NCI-H1105 (cell line): ENCODE measurements at places on chromosomes 3 and 15.

- no peak for DNase-seq
These were observed 54.7 kb downstream of the ITPR1 start for GRCh38 chr3:4547799-4548198.

DNA sequence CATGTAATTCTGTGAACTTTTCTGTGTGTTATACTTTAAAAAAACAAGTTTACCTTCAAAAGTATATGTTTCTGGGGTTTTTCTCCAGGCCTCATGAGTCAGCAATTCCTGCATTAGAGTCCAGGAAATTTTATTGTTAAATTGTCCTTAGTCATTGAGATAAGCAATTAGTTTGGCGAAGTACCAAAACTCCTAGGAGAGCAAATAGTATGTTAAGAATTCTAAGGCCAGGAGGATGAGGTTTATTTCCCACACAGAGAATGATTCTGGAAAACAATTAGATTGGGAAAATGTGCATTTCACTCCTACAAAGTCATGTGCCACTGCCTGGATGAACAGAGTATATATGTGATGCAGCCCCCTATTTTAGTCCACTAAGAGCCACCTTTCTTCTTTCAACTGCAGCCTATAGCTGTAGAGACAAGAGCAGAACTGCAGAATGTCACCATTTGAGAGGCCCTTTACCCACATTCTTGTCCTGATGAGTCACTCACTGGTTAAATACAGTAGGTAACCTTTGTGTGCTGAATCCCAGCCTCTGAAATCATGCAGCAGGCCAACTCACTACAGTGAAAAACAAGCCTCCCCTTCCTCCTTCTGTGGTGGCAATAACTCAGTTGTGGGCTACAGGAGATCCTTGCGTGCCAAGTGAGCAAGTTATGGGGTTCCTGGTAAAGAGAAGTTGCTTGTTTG lies 452.8 kb upstream of the THBS1 start:
- no peak for DNase-seq

GRCh38 chr3:160393346-160394008 lies 5.5 kb downstream of the IFT80 start:
- no peak for DNase-seq

DNA sequence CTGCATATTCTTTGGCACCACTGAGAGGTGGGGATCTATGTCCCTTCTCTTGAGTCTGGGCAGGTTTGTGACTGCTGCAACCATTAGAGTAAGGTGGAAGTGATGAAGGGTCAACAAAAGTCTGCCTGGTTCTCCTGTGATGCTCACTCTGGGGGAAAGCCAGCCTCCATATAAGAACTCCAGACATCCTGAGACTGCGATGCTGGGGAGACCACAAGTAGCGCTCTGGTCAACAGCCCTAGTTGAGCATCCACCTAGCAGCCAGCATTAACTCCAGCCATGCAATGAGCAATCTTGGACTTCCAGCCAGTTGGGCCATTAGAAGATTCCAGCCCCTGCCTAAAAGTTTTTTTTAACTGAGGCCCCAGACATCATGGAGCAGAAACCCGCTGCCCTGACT lies 62.8 kb downstream of the SCN11A start:
- no peak for DNase-seq

DNA sequence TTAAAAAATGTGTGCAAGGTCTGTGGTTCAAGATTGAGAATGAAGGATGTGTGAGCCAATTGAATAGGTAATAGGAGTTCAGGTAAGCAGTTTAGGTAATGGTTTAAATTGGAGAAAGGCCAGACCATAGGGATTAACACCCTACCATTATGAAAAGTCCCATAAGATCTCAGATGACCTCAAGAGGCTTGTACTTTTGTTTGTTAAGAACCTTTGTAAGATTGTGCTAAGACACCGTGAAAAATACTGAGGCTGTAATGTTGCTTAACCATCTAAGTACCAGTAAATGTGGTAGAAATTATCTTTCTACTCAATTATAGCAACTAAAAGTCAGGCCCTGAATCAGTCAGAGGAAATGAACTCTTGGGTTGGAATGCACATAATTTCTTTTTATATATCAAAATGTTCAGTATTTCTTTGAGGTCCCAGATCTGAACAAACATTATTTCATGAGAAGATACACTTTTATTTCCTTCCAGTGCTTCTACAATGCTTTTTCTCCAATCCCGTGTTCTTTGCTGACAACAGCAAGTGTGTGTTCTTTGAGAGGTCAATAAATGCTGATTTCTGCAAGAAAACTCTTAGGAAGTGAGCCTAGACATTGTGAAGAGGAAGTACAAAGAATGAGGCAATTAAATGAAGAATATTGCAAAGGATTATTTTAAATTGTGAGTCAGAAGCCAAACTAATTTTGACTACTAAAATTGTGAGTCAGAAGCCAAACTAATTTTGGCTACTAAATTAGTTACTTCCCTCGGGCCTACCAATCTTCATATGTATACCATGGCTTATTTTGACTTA lies 66.4 kb downstream of the TCF12 start:
- no peak for DNase-seq

DNA sequence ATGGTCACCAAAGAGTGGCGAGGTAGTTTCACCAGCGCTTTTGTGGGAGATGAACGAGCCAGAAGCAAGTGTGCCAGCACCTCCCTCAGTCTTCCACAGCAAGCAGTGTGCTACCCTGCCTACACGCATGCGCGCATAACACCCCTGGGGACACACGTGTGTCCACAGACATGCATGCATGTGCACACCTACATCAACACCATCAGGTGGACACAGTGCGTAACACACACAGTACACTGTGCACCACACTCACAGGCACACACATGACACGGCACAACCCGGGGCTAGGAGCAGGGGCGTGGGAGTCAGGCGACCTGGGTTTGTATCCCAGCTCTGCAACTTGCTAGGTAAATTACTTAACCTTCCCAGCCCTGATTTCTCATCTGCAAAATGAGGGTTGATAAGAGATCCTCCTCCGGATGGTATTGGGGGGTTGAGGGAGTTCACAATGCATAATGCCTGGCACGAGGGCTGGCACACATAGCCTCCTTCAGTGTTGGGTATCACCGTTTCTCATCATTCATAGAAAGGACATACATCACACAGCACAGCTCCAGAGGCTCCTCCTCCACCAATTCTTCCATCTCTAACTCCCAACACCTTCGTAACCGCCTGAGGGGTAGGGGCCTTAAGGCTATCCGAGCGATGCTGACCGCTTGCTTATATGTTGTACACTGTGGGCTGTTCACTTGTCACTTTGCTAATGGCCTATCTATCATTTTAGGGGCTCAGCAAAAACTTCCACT lies 174.9 kb downstream of the SMAD6 start:
- DNase-seq = no peak

- peak; percentile 56 for DNase-seq
These were observed 78.5 kb upstream of the FAM174B start for GRCh38 chr15:92733934-92734521.

GRCh38 chr3:159664653-159665052 lies 324.0 kb upstream of the IL12A start:
- DNase-seq = no peak

DNA sequence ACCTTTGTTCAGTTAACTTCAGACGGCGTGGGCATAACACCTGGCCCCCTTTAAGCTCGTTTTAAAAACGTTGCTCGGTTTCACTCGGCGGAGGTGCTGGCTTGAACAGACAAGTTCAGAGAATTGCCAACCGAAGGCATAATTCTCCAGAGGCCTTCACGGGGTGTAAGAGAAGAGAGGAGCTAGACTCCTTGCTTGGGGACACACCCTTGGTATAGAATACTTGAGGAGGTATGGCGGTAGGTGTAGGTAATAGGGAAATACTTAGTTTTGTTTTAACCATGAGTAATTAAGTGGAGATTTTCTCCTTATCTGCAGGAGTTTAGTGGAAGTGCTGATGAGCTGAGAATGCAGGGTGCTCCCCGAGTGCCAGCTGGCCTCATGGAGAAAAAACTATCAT lies 921 bp downstream of the FBXL2 start:
- DNase-seq = peak; percentile 19

- no peak for DNase-seq
These were observed 3.5 kb upstream of the ISG20 start for GRCh38 chr15:88635318-88635717.

DNA sequence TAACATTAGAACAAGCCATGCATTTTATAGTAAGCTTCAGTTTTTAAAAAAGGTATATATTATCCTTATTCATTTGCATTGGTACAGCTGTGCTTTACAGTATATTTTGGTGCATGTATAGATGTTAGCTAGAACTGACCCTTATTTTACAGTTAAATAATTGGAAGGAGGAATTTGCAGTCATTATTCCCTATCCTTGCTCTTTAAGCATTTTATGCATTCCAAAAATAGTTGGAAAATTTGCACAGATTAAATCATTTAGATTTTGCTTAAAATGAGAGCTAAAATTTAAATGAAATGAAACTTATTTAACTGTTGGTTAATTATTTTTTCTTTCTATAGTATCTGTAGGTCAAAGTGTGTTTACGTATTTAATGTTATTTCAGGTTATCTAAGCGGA lies 667.1 kb downstream of the NAALADL2 start:
- no peak for DNase-seq

DNA sequence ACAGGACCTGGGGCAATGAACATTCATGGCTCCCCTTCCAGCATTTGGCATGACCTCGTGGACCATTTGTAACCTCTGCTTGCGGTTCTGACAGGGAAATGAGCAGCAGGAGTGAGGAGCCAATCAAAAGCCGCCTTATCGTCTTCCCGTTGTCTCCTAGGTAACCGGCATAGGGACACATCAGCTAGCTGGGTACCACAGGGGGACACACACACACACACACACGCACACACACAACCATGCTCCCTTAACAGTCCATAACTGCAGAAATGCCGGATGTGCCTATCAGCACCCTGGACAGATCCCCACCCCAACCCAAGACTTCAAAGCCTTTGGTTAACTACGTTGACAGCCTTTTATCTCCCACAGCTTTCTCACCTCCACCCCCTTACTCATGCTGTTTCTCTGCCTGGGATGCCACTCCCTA lies 53.4 kb upstream of the CCDC174 start:
- peak; percentile 27 for DNase-seq

DNA sequence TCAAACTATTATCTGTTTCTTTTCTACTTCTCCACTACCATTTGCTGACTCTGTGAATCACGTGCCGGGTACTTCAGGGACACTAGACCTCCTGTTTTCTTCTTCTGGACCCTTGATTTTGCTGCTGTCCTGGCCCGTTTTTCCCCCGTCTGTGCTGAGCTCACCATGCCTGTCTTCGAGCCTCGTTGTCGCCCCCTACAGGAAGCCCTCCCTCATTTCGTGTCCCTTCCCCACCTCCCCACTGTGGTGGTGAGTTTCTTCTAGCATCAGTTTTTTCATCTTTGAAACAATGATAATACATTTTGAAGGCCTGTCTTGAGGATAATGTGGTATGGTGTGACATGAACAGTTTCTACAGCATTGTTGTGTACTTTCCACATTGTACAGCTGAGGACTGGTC lies 12.8 kb downstream of the GABRG3 start:
- DNase-seq = no peak

DNA sequence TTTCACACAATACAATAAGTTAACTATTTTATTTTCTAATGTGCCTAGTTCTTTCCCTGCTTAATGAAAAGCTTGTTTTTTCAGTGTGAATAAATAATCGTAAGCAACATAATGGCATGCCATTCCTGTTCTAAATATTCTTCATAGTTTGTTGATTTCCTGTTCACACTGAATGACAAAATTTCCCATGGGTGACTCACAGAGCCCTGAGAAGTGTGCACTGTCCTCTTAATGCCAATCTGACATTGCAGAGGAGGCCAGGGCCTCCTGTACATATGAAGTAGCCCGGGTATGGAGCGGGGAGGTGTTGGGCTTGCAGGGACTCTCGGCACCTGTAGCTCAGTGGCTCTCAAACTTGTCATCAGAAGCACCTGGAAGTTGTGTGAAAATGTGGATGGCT lies 24.3 kb downstream of the CCR3 start:
- no peak for DNase-seq

DNA sequence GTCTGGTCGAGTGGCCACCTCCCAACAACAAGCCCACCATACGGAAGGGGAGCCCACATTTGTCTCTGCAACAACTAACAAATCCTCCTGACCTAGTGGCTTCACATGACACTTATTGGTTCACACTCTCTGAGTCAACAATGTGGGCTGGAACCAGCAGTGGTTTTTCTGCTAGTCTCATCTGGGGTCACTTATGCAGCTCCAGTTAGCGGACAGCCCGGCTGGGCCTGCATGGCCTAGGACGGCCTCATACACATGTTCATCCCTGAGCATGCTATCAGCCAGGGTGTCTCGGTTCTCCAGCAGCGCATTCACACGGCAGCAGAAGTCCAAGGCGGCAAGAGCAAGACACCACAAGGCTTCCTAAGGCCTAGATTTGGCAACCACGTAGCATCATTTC lies 281.7 kb downstream of the XXYLT1 start:
- DNase-seq = no peak

DNA sequence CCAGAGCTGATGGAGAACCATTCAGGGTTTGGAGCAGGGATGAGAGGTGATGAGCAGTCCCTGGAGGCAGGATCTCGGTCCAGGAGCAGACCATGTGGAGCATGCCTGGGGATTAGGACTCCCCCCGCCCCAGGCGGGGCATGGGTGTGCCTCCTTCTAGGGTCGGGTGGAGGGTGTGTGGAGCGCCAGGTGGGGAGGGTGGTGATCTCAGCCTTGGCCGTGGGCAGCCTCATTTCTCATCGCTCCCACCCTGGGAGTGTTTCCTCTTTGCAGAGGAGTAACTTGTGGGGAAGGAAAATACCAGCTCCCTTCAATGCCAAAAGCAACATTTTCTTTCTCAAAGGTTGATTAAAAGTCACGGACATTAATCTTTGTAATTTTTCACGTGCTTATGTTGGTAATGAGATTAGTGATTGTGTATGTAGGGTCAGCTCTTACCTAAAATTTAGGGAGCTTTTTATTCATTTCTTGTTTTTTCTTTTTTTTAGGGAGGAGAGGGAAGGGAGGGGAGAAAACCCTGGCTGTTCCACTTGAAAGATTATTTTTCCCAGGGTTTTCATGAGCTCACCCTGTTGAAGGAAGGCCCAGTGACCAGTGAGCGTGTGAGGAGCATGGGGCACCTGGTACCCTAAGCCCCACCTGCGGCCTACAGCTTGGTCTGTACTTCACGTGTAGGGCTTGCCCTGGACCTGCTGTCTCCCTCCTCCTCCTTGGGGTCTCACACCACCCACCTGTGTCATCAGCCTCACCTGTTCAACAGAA lies 11.0 kb downstream of the FBLN2 start:
- no peak for DNase-seq

DNA sequence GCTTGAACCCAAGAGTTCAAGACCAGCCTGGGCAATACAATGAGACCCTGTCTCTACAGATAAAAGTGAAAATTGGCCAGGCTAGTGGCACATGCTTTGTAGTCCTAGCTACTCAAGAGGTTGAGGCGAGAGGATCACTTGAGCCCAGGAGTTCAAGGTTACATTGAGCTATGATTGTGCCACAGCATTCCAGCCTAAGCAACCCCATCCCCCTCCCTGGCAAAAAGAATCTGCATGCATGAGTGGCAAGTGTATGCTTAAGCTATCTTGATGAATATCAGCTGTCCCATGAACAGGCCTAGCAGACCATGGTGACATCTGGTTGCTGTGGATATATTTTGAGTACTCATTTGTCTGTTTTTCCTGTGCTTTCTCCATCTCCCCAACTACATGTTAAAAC lies 4.7 kb downstream of the ATRIP start:
- no peak for DNase-seq

GRCh38 chr15:57198654-57199291 lies 177.5 kb upstream of the CGNL1 start:
- DNase-seq = peak; percentile 97
